ENCODE measurements at places on chromosomes 11 and 22.
A peak's percentile ranks its signal among the peaks of the same experiment; 100 is the strongest.

- DNase-seq: no peak
These were observed 3.1 kb downstream of the BCO2 start for GRCh38 chr11:112178428-112178827.

GRCh38 chr11:64250415-64251015 lies 815 bp upstream of the PLCB3 start:
- DNase-seq: peak; percentile 65

DNA sequence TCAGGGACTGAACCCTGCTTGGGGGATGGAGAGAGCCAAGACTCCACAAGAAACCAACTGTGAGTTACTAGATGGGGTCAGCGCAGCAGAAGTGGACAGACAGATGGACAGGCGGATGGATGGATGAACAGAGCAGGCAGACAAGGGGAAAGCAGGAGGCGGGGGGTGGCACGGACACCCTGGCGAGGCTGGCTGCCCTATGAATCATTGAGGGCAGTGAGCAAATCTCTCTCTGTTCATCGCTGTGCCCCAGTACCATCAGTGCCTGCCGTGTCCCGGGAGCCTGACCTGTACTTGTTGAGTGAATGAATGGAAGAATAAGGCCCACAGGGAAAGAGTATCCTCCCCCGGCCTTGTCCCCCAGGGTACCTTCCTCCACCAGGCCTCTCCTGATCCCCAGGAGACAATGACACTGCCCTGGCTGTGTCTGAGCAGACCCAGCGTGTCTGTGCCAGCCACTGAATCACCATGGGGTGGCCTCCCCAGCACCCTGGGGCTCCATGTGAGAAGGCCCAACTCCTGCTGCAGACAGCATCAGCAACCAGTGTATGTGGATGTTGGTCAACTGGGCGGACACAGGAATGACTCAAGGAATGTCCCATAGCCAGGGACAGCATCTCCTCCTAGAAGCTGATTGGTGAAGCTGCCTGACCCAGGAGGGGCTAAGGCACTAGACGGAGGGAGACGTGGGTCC lies 5.1 kb upstream of the KLHL35 start:
- DNase-seq: no peak

- peak; percentile 66 for DNase-seq
These were observed 1125.0 kb downstream of the BRD1 start for GRCh38 chr22:48702573-48703264.

- DNase-seq: no peak
These were observed 62.0 kb upstream of the PRR5 start for GRCh38 chr22:44639891-44640617.

GRCh38 chr11:104699981-104700380 lies 198.3 kb downstream of the CASP12 start:
- no peak for DNase-seq

DNA sequence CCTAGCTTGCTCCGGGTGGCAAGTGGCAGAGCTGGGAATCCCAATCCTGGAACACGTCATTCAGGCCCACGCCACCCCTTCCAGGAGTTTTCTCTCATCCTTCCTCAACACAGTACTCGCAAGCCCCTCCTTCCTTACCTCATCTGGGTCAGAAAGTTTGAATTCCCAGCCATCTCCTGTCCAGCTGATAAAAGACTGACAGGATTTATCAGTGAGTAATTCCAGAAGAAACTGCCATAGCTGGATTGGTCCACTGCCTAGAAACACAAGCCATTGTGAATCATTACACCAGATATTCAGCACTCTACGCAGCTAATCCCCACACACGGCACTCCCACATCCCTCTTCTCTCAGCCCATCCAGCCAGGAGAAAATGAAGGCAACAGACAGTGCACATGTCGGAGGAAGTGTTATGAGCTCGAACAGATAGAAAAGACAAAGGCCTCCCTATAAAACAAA lies 124.0 kb downstream of the ETS1 start:
- no peak for DNase-seq

- no peak for DNase-seq
These were observed 6.0 kb upstream of the AHNAK start for GRCh38 chr11:62552485-62553079.

DNA sequence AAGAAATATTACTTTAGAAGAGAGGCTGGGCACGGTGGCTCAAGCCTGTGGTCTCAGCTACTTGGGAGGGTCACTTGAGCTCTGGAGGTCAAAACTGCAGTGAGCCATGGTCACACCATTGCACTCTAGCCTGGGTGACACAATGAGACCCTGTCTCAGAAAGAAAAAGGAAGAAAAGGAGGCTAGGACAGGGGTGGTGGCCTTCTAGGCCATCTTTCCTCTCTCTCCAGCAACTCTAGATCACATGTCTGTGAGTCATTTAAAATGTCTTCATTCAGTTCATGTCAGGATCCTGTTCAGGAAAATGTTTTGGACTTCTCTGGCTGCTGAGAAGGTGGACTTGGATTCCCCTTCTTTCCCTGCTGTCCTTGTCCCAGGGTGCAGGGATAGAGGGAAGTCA lies 53.3 kb downstream of the PPFIA1 start:
- DNase-seq: no peak

DNA sequence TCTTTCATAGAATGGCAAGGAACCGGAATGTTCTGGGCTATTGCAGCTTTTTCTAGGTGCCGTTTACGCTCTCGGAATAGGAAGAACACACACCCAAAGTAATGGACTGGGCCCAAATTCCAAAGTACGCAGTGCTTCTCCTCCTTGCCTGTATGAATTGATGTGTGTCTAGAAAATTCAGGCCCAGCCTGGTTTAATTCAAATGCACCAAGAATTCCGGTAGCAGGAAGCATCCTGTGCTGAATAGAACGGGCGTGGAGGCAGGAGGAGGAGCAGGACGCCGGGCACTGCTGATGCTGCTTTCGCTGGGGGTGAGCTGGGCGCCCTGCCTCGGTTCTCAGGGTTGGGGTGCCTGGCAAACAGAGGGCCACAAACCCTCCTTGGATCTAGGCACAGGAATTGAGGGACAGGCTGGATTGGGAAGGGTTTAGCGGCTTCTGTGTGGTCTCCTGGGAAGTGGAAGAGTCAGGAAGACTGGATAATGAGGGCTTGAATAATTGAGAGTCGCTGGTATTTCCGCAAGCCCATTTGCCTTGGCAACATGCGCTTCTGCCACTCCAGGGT lies 2.0 kb downstream of the PARVB start:
- no peak for DNase-seq

DNA sequence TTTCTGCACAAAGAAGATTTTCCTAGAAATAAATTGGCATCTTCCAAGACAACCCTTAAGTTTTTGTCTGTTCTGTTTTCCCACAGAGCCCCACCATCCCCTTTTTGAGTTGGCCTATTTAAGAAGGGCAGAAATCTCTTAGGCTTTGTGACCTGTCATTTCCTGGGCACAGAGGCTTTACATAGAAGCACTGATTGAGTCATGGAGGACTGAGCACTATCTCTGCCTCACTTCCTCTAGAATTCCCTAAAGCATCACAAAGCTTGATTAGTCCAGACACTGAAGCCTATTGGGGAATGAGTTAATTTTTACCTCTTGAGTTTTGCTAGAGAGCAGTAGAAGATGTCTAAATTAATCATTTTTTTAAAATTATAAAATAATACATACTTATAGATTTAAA lies 25.4 kb downstream of the TRIM44 start:
- DNase-seq: no peak

GRCh38 chr11:13760115-13760514 lies 91.6 kb downstream of the FAR1 start:
- DNase-seq: no peak
